ENCODE measurements at places on chromosomes 2 and 18.

DNA sequence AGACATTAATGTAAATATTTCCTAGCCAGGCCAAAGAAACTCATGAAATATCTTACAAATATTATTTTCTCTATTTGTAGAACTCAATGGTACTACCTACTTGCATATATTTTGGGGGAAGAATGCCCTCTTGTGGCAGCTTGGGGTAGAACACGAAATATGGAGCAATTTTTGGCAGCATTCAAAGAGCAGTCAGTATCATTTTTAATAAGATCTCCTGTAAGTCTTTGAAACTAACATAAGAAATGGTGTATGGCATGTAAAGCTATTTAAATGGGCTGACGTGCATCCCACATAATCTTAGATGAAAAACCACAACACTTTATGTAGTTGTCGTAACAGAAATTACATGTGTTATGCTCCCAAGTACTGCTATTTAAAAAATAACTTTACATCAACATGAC is 62.3 kb upstream of the CCDC195 start:
- peak; percentile 75 for DNase-seq

DNA sequence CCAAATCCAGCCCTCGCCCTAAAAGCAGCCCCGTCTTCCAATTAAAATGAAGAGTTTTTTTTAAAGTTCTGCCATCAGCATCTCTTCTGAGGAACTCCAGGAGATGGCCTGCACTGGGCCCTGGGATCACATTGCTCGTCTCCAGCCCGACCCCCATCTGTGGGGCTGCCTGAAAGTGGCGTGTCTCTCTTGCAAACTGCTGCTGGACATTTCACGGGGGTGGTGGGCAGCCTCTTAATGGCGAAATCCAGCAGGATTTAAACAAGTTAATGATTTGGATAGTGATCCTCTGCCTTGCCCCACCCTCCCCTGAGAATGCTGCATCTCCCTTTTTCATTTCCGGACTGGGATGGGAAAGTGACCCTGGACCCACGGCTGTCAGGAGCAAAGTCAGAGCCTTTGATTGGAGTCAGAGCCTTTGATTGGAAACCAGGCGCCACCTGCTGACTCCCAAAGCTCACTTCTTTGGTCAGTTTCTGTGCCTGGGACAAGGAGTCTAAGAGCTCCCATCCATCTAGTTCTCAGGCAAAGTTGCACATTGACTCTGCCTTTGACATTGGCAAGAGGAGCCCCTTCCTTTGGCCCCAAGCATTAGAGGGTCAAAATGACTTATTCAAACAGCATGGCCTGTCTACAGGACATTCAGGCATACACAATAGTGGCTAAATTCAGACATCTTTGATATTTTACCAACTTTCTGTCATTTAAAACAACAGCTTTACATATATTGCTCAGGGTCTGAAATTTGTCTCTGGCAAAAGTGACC is 155.2 kb downstream of the SH3BP4 start:
- peak; percentile 65 for DNase-seq

DNA sequence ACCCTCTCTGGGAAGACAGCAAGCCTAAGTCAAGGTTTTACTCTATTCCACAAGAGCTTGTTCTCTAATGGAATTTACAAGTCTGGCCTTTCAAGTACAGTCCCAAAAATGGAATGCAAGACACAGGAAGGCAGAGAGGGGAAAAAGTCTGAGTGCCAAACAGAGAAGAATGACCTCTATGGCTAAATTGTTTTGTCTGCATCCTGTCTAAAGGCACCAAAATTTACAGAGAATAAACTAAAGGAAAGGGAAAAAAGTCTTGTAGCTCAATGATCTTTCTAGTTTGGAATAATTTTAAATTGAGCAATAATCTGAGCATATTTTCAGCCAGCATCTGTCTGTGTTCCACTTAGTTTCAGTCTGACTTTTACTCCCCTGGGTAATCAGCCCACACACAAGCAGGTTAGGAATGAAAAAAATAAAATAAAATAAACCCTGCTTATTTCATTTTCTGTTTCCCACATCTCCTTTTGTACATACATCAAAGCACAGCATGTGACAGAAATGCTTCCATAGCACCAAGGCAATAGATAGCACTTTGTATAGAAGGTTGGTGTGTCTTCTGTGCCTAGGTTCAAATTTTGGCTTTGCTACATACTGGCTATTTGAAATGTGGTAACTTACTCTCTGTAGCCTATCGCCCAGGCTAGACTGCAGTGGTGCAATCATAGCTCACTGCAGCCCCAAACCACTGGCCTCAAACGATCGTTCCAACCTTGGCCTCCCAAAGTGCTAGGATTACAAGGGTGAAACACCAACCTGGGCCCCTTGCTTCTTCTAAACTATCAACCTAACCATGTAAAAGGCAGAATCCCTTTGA is 105.1 kb downstream of the SLC8A1 start:
- no peak for DNase-seq

GRCh38 chr2:128496700-128497099 is 178.0 kb upstream of the HS6ST1 start:
- peak; percentile 9 for DNase-seq

DNA sequence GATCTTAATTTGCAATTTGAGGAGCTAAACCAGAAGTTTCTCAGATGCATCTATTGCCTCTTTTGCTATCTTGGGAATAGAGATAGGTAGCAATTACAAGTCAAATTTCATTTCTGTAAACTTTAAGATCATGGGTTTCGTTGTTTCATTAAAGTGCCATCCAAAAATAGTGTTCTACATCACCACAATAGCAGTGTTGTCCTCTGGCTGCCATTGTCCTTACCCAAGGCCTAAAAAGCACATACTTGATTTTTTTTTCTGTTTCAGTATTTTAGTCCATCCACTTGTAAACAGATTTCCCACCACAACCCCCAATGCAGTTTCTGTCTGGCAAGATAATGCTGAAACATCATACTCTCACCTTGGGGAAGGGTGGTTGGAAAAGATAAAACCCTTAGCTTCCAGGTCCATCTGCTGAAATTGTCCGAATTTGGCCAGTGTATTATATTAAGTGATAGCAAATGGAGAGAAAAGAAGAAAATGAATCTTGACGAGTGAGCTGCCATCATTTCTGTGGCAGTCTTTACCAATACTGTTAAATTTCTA is 136.2 kb downstream of the LCLAT1 start:
- no peak for DNase-seq

- DNase-seq = no peak
Observed at GRCh38 chr2:206031950-206032567, 53.9 kb downstream of the INO80D start.

GRCh38 chr2:95526360-95527341 is 42.1 kb upstream of the TRIM43B start:
- peak; percentile 66 for DNase-seq

DNA sequence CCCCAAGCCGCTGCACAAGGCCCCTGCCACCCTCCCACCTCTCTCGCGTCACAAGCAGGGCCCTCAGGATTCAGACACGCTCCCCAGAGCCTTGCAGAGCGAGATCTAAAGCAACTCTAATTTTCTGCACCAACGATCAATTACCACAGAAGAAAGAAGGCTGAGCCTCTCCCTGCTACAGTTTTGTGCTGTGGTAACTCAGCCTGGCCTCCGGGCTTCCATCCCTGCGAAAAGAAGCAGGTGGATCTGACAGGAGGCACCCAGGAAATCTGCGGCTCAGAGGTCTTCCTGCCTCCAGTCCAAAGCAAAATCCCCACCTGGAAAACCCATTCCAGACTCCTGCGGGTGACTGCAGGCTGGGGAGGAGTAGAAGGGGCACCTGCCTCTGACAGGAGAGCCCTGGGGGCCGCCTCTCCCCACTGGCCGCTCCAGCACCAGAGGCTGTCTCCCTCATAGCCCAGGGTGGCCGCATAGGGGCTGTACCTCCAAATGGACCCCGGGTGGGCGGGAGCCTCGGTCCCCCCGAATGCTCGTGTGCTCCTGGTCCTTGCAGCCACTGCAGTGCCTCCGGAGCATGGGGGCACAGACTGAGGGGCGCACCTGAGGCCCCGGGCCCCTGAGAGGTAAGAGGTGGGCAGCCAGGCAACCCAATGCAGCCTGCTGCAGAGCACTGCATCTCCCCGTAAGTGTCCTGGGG is 31.0 kb downstream of the PXDN start:
- no peak for DNase-seq

- DNase-seq = no peak
Observed at GRCh38 chr2:13021470-13021957, 304.8 kb downstream of the TRIB2 start.

DNA sequence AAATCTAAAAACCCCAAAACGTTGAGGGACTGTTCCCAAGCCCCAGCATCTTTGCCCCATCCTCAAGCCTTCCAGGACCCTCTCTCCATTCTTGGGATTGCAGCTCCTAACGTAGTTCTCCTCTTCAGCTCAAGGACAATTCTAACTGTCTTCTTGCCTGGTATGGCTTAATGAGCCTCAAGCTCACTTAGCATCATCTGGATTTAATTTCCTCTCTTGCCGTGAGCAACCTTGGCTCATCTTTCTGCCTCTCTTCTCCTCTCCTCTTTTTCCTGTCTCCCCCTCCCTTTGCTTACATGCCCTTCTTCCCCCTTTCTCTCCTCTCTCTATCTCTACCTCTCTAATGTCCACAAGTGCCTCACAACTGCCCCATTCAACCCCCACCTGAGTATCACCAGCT is 44.2 kb downstream of the TACR1 start:
- no peak for DNase-seq

- DNase-seq = no peak
Observed at GRCh38 chr2:134736167-134736880, 17.5 kb upstream of the TMEM163 start.

DNA sequence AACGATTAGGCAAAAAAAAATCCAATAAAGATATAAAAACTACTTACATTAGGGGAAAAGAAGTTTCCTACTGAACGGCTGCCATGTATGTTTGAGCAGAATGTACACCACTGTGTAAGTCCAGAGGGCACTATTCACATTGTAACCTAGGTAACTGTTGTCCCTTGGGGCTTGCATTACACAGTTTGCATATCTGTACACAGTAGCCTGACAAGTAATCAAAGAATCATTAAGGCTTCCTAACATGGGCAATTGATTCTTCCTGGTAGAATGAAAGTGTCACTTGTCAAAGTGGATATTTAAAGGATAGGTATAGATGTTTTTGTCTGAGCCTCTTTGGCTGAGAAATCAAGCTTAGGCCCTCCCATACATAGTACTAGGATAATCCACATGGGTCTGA is 39.1 kb downstream of the PLEK start:
- no peak for DNase-seq

DNA sequence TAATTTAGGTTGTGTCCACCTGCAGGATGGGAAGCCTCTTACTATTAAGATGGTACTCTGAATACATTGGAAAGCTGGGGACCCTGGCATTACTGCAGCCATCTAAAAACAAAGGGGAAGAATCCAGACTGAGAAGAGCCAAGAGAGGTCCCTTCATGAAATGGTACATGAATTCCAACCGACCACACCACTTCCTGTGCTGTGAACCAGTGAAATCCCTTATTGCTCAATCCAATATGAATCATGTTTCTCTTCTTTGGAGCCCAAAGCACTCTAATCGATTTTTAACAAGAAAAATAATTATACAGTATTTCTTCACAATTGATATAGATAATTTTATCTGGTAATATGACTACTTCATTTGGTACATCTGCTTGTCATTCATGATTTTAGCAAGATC is 479.7 kb upstream of the RAB6C start:
- DNase-seq = no peak
